ENCODE measurements at places on chromosomes 1 and 21.

- no peak for DNase-seq
Measured at GRCh38 chr1:242854466-242854865, 330.0 kb upstream of the PLD5 start.

GRCh38 chr1:223723351-223723904 lies 11.1 kb downstream of the CAPN2 start:
- DNase-seq: no peak

DNA sequence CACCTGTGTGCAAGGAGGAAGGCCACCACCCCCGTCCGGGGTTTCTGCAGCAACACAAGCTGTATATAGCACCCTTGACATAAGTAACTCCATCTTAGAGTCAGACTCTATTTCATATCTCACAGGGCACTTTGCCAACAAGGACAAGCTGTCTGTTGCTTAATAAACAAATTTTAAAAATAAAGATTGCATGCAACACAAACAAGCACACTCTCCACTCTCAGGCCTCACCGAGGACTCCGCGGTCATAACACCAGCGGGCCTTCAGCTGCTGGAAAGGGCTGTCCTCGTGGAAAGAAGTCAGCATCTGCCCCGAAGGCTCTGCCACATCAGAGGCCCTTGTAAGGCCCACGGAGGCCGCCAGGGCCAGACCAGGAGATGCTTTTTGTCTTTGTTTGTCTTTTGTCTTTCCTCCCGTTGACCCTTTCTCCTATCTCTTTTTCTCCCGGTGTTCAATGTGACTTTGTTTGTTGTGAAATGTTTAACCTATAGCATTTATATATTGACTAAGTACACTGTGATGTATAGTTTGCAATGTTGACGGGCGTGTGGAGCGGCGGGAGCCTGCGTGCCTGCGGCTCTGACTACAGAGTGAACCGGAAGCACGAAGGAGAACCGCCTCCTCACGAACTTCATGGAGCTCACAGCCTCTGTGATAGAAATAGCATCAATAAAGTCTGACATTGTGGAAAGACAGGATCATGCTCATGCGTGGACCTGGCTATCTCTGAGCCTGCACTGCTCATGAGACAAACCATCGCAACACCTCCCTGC lies 24.1 kb downstream of the MEGF6 start:
- DNase-seq: peak; percentile 85

DNA sequence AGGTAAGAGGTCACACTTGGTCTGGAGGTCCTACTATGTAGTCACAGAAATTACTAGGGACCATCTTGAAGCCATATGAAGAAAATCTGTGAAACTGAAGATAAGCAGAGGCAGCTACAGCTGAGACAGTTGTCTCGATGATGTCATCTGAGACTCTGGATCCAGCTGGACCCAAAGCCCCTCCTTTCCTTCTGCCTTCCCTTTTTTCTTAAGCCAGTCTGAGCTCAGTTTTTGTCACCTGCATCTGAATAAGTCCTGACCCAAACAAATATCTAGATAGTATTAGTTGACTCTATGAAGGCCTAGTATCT lies 143.3 kb downstream of the ETS2 start:
- DNase-seq: no peak

- no peak for DNase-seq
Measured at GRCh38 chr1:111605576-111605975, 14.0 kb upstream of the RAP1A start.

Measured in brain microvascular endothelial cell (primary cell).